ENCODE measurements at places on chromosomes 3 and 15.

DNA sequence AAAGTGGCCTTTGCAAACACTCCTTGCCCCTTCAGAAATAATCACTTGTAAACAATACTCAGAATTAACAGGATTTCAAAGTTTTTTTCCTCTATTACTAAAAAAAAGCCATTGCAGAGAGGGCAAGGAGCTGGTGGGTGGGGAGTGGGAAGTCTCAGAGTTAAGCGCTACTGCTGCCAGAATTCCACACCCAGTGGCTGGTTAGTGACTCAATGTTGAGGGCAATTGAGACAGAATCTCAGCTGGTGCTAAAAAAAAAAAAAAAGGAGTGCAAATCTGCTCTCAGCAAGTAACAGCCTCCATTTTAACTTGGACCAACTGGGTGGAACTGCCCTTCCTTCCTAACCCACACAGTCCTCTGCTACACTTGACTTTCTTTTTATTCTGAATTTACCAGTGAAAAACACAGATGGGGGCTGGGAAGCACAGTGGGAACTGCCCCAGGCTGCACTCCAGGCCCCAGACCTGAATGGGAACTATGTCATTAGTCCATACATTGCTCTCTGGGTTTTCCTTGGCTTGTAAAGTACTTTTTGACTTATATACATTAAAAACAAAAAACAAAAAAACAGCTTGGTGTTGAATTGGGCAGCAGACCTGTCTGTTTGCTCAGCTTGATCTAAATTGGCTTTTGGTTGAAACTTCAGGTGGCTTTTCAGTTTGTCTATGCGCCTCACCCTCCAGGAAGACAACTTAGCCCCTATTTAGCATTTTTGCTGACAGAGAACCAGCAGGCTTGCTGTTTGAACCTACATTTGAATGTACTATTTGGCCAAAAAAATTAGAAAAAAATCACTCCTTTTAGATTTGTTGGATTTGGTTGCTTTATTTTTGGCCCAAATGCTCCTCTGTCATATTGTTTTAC is 357.8 kb upstream of the TBL1XR1 start:
- no peak for DNase-seq

- DNase-seq = peak; percentile 30
Measured at GRCh38 chr3:39288300-39288808, 8.5 kb upstream of the CX3CR1 start.

- DNase-seq = no peak
Measured at GRCh38 chr15:99566157-99566897, 543 bp downstream of the MEF2A start.

DNA sequence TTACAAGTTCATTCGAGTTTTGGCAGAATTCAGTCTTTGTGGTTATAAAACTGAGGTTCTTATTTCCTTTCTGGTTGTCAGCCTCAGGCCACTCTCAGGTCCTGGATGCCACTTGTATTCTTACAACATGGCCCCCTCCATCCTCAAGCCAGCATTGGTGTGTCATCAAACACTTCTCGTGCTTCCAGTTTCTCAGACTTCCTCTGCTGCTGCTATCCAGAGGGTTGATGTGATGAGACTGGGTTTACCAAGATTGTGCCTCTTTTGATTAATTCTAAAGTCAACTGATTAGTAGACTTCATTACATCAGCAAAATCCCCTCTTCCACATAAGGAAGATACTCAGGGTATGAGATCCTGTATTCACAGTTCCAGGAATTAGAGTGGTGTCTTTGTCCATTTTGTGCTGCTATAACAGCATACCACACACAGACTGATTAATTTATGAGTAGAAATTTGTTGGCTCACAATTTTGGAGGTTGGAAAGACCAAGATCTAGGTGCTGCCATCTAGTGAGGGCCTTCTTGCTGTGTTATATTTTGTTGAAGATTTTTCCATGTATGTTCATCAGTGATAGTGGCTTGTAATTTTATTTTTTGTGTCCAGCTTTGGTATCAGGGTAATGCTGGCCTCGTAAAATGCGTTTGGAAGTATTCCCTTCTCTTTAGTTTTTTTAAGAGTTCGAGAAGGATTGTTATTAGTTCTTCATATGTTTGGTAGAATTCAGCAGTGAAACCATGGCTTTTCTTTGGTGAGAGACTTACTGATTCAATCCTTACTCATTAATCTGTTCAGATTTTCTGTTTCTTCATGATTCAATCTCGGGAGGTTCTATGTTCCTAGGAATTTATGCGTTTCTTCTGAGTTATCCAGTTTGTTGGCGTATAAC is 11.1 kb downstream of the LRCH3 start:
- DNase-seq = no peak

DNA sequence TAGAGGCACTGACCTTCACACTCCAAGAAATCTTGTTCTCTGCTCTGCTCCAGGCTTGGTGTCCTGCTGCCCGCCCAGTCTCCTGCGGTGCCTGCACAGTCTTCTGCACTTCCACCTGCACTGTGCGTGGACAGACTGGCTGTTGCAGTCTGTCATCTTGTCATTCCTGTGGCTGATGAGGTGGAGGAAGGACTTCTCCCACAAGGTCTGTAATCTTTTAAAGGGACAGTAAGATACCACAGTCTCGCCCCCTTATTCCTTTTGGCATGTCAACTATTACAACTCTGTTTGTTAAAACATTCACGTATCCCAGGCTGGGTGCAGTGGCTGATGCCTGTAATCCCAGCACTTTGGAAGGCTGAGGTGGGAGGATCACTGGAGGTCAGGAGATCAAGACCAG is 54.1 kb upstream of the IGF2BP2 start:
- no peak for DNase-seq

DNA sequence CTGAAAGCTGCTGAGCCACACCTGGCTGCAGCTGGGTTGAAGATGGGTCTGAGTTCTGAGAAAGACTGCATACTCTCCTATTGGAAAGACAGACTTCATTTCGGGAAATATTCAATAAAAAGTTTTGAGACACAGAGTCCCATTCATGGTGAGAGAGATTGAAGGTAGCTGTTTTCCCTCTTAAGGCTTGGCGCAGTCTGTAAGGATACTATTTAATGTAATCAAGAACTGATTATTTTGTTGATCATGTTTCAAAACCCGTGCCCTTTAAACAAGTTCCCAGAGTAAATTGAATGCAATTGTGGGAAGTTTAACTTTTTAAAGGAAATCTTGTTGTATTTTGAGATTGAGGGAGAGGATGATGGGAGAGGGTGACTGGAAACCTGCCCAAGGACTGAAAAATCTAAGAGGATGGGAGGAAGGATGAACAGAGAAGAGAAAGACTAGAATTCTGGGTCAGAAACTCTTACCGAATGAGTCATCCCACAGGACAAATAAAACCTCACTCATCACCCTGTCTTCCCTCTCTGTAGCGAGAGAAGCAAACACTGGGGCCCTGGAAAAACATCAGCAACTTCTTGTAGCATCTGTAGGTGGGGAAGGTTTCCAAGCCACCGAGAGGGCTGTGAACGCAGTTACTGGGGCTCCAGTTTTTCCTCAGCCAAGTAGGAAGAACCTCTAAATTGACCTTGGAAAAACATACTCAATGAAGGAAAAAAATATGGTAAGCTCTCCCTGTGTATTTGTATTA is 193.2 kb upstream of the TPRG1 start:
- no peak for DNase-seq

DNA sequence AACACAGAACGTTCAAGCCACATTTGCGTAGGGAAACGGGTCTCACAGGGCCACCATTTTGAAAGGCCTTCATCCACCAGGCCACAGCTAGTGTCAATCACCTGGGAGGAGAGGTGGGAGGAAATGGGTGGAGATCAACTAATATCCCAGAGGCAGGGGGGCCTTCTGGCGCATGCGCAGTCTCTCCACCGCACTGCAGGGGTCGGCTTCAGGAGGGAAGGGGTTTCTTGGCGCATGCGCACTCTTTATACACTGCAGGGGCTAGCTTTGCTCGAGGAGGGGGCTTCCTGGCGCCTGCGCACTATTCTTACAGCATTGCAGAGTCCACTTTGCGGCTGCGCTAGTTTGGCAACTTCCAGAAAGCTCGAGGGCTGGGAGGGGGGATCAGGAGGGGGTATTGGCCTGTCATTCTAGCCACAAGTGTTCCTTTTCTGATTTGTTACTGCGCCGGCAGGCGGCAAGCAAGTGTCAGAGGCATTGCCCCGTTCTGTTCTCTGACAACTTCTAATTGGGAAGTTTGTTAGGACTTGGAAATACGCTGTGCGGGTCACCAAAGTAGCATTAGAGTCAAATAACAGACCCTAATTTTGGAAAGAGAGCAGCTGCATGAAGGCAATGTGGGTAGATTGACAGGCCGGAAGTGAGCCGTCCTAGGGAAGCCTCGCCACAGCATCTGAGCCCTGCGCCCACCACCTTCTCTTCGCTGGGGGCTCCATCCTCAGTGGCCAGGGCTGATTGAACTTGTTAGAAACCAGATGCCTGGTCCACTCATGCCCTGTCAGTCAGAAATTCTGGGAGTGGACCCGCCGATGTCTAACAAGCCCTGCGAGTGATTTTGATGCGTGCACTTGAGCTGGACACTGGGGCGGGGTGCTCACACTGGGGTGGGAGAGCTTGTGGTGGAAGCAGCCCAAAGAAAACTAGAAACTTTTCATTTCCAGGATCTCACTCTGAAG is 173.5 kb upstream of the NDN start:
- no peak for DNase-seq

DNA sequence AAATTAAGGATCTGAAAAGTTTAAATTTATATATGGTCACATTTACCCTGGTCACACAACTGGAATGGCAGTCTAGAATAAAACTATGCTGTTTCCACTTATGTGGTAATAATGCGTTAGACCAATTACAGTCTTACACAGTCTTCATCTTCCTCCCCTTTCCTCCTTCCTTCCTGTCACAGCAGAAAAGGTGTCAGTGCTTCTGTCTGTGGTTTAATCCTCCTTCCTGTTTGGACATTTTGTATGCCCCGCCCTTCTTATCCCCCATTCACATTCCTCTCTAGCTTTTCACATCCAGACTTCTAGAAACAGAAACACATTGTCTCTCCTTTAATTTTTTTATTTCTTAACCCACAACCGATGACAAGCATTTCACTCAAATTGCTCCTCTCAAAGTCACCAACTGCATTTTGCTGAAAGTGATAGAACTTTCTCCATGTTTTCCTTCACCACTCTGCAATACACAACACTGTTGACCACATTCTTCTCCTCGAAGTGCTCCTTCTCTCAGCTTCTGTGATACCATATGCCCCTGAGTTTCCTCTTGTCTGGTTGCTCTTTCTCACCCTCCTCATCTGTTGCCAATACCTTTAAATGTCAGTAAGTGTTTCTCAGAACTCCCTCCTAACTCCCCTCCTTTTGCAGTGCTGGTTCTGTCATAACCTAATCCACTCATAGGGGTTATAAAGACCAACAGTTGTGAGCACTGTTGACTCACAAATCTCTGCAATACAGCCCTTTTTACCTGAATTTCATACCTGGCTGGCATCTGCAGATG is 271.6 kb downstream of the UBE2E2 start:
- DNase-seq = no peak

DNA sequence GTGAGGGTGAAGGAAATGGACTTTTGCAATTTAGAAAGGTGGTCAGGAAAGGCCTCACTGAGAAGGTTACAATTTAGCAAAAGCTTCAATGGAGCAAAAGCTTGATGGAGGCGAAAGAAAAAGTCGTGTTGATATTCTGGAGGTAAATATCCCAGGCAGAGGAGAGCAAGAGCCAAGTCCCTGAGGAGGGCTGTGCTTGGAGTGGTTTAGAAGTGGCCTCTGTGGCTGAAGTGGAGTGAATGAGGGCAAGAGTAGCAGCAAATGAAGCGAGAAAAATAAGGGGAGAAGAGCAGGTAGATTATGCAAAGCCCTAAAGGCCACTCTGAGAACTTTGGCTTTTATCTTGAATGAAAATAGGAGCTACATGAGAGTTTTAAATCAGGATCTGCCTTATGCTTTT is 54.1 kb downstream of the GUCA1C start:
- DNase-seq = no peak

DNA sequence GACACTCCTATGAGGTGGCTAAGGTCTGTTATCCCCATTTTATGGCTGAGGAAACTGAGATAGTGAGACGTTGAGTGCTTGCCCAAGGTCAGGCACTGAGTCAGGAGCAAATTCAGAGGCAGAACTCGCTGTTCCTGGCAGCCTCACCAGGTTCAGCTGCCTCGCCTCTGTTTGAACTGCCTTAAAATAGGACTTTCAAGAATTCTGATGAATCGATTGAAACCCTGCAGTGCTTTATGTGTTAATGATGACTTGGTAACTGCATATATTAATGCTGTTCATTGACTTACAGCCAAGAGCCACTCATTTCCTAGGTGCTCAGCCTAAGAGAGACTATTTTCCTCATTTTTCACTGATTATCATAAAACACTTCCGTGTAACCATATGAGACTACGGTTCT is 79.5 kb upstream of the BHLHE40 start:
- DNase-seq = no peak

DNA sequence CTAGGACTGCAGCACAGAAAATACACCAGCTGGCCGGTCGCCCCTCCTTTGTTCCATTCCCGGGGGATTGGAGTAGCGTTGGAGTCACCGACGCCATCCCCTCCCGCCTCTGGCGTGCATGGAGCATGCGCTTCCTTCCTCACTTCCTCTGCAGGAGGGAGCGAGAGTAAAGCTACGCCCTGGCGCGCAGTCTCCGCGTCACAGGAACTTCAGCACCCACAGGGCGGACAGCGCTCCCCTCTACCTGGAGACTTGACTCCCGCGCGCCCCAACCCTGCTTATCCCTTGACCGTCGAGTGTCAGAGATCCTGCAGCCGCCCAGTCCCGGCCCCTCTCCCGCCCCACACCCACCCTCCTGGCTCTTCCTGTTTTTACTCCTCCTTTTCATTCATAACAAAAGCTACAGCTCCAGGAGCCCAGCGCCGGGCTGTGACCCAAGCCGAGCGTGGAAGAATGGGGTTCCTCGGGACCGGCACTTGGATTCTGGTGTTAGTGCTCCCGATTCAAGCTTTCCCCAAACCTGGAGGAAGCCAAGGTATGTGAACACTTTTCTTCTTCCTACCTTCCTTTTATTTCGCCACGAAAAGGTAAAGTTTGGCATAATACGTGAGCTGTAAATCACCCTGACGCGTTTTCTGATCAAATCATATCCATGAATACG is at the start of gene SCG3:
Gene SCG3, plus strand, starts transcription at position 201 of the 661 bp plus-strand sequence. Its CDS starts 253 bp downstream, at position 454.
- peak; percentile 16 for DNase-seq

DNA sequence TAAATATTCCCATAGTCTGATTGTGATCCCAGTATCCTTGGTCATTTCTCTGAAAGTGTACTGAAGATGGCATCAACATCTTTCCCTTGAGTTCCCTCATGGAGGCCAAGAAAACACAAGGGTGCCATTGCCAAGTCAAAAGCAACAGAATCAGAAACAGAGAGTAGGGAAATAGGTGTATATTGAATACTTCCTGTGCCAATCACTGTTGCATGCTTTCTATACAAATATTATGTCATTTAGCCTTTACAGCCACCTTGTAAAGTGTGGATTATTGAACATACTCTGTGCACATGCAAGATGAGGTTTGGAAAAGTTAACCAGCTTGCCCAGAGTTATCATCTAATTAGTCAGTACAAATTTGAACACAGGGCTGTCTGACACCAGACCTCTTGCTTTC is 117.9 kb downstream of the MAP2K5 start:
- no peak for DNase-seq

DNA sequence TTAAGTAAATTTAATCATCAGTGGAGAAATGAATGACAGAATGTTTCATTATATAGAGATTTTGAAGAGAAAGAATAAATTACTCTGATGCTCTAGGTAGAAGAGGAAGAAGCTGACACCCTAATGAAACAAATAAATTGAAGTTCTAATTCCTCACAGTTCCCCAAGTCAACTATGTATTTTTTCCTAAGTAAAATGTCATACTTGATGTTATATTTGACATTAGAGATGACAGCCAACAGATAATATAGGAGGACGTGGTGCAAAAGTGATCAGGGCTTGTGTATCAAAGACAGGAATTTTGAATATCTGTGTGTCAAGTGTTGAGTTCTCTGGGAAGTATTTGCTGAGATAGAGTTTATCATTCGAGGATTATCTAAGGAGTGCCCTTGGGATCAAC is 81.2 kb upstream of the CADPS start:
- no peak for DNase-seq
